Stimulated activated CD8-positive, alpha-beta memory T cell treated with anti-CD3 and anti-CD28 coated beads, Interleukin-7, amount 100 ng/mL, for 24 hours (primary cell): ENCODE measurements at places on chromosomes 1 and 21.

DNA sequence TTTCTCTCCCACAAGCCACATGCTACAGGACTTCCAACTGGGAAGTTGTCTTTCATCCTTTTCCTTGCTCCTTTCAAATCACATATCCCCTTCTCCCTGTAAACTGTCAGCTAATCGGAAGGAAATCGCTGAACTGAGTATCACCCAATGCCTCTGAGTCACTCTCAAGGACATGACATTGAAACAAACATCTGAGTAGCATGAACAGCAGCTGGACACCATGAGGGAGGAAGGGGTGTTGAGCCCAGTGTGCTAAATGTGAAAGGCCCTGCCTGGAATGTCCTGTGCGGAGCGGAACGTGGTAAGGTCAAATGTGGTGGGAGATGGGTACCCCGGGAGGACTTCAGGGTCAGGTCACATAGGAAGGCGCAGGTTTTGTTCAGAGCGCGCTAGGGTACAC lies at the start of gene OR2AJ1:
Gene OR2AJ1, plus strand, starts transcription at position 22 of the 400 bp plus-strand sequence. CDS start 8,880 bp downstream, outside the sequence.
- DNase-seq = no peak

GRCh38 chr1:172999349-172999748 lies 51.4 kb downstream of the TNFSF18 start:
- DNase-seq = no peak

GRCh38 chr1:109193653-109194590 lies 19.8 kb upstream of the SARS1 start:
- DNase-seq = peak; percentile 27

- DNase-seq = no peak
Measured at GRCh38 chr1:52239708-52240001, 97.8 kb downstream of the ZFYVE9 start.

DNA sequence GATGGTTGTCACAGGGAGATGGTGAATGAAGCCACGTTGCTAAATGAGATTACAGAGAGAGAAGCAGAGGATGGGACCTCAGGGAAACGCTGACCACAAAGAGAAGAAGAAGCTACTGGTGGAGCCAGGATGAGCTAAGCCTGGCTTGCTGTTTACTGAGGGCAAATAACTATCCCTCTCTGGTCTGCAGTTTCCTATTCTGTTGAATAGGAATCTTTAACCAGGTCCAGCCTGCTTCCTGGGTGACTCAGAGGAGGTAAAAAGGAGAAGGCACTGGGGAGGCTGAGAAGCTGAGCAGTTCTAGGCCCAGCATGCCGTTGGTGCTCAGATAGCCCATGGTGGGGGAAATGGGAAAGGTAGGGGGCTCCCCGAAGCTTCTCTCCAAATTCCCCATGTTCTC lies 29.6 kb downstream of the DMBX1 start:
- no peak for DNase-seq

DNA sequence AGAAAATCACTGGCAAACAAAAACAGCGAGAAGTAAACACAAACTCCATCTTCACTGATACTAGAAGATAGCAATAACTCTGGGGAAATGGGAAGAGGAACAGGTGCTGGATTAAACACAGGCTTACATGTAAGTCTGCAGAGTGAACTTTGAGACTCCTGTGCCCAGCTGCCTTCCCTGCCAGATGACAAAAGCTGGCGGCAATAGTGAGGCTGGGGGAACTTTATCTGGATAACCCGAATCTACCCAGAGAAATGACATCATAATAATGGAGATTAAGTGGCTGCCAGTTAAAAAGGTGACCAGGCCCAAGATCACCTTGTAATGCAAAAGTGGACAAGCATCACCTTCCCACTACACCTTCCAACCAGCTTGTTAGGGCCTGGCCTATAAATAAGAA lies 184.5 kb downstream of the CHRM3 start:
- no peak for DNase-seq

DNA sequence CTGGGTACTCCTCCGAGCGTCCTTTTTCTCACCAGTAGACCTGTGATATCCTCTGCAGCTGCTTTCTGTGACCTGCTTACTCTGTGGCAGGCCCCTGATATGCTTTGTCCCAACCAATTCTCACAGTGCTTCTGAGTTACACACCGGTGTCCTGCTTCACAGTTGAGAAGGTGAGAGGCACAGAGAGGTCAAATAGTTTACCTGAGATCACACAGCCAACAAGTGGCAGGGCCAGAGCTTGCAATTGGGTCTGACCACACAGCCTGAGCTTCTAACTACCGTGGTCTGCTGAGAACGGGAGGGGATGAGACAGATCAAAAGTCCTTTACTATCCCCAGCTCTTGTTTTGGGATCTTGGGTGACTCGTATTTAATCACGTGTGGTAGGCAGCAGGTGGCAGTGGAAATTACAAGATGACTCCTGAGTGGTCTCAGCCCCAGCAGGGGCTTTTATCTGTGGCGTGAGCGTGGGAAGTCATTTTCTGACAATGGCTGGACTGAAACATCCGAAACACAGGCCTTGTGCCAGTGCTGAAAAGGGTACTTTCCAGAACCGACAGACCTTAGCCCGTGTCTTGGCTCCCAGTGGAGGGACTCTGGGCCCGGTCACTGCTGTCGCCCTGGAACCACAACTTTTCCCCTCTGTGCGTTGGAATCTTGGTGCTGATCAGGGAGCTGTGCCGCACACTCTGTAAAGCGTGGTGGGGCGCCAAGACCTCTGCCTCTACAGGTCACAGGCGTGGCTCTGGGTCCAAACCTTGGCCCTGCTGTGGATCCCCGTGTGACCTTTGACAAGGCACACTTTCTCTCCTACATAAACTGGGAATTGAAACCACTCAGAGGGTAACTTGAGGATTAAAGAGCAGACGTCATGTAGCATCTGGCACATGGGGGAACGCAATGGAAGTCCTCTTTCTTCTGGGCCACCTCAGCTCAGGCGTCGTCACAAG lies 11.9 kb downstream of the THEMIS2 start:
- DNase-seq = no peak

GRCh38 chr1:246008363-246008831 lies 498.7 kb downstream of the SMYD3 start:
- no peak for DNase-seq

GRCh38 chr1:166950156-166950555 lies 25.2 kb downstream of the ILDR2 start:
- DNase-seq = no peak

DNA sequence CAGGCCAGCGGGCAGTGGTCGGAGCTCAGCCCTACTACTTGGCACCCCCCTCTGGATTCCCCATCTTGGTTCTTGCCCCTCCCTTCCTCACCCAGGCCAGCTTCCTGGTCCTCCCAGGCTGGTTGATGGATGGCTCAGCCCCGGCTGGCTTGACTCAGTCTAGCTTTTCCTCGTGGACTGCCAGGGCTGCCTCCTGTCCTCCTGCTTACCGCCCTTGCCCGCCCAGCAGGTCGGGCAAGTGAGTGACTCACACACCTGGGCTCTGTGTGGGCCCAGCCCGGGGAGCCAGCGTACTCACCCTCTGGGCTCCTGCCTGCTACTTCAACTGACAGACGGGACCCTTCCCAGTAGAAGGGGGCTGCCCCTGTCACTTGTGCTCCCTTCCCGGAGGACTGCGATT lies 19.5 kb upstream of the ARHGEF10L start:
- DNase-seq = no peak

- no peak for DNase-seq
Measured at GRCh38 chr21:26461500-26461899, 111.6 kb downstream of the CYYR1 start.

- no peak for DNase-seq
Measured at GRCh38 chr21:20703112-20703767, 295.0 kb upstream of the NCAM2 start.

GRCh38 chr1:27759236-27759635 lies 13.8 kb upstream of the STX12 start:
- no peak for DNase-seq

DNA sequence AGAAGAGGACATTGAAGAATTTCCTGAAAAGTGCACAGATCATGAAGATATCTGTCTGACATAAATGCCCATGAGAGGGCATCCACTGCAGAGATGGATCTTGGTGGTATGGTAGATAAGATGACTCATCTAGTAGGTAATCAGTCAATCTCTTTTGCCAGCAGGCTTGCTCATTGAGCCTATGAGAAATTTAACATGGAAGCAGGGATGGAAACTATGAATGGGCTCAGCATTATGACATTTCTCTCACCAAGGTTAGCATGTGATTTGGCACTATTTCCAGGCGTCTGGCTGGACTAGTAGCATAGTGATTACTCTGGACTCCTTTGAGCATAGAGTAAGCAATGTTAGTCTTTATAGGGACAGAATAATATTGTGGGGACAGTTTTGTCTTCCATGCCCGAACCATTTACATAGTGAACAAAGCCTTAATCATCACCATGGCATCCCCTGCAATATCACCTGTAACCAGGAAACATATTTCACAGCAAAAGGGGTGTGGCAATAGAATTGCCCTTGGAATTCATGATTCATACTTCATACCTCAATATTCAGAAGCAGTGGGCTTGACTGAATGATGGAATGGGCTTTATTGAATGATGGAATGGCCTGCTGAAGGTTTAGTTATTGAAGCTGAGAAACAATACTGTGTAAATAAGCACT lies 7.3 kb downstream of the OR2C3 start:
- DNase-seq = no peak

DNA sequence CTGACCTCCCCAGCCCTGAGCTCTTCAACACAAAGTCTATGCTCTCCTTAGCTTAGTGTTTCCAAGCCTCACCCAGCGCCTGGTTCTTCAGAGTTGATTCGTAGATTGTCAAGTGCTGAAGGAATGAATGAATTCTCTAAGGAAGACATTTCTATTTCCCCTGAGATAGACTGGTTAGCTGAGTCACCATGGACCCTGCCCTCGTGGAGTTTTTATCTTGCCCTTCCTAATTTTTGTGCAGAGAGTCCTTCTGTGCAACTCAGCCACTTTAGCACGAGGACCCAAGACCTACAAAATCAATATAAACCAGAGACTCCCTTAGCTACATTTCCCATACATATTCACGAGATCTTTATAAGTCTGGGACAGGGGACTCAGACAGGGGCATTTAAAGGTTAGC lies 2.6 kb upstream of the CD244 start:
- DNase-seq = no peak

GRCh38 chr1:92778376-92778775 lies 6.5 kb downstream of the EVI5 start:
- DNase-seq = no peak

DNA sequence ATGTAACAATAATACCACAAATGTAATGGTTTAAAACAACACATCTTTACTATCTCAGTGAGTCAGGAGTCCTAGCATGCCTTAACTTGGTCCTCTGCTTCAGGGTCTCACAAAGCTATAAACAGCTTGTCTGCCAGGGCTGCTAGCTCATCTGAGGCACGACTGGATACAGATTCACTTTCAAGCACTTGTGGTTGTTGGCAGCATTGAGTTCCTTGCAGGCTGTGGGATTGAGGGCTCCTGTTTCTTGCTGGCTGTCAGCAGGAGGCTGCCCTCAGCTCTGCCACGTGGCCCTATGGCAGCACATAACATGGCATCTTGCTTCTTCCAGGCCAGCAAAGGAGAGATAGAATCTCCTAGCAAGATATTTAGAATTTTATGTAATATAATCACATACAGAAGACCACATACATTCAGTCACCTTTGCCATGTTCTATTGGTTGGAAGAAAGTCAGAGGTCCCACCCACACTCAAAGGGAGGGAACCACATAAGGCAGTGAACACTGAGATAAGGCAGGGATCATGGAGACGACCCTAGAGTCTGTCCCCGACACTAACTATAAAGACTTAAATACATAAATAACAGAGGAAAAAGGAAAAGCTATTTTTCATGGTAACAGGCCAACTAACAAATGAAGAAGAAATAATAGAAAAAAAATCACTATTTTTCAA lies 18.9 kb upstream of the IPP start:
- no peak for DNase-seq

- DNase-seq = no peak
Measured at GRCh38 chr1:39573736-39574624, 2.6 kb downstream of the PABPC4 start.

DNA sequence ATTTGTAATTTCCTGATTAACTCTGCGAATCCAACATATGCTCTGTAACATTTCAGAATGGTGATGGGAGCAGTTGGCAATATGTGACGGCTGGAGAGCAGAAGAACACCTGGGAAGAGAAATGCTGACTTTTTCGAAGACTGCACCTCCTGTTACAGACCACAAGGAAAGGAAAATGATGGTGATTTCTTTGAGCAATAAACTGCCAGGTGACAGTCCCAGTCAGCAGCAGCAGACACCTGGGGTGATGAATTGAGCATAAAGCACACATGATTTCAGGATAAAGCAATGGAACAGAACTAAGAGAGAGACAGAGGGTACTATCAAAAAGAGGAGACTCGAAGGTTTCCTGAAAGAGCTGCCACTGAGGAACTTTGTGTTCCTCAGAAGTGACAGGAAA lies 528.6 kb downstream of the NEGR1 start:
- DNase-seq = no peak

- DNase-seq = no peak
Measured at GRCh38 chr1:101388904-101389546, 152.2 kb downstream of the S1PR1 start.

DNA sequence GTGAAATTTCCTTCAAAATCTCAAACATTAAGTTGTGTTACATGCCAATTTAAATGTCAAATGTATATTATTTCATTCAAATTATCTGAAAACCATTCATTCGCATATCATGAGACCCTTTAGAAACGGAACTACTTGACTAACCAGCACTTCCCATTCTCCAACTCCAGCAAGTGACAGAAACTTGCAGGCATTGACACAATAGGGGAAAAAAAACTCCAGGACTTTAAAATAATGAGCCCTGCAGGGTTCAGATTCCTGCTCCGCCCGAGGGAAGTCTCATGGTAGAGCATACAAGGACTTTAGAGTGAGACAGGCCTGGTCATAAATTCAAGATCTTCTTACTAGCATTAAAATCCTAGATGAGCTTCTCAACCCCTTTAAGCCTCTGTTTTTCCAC lies 138.9 kb downstream of the NR5A2 start:
- DNase-seq = no peak

DNA sequence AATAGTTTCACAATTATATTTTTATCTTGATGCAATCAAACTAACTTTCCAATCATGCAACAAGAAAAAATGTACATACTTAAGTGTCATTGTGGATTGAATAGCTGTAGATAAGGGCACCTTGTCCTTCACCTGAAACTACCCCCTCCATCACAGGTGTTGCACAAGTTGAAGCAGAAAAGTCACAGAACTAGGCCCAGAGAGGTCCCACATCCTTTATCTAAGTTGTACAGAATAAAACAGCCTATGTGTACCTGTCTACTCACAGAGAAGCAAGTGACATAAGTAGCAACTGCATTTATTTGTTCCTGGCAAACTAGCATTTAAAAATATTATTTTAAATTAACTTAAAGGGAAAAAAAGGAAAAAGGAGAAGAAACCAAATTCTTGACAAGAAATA lies 256.8 kb downstream of the FAF1 start:
- no peak for DNase-seq

GRCh38 chr1:64845831-64846425 lies 101.1 kb downstream of the RAVER2 start:
- no peak for DNase-seq

DNA sequence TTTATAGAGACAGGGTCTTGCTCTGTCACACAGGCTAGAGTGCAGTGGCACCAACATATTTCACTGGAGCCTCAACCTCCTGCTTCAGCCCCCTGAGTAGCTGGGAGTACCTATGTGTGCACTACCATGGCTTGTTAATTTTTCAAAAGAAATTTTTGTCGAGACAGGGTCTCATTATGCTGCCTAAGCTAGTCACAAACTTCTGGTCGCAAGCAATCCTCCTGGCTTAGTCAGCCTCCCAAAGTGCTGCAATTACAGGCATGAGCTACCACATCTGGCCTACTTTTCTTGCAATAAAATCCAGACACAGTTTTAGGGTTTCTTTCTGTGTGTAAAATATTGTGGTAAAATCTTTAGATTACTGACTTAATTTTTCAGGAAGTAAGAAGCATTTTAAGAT lies 27.9 kb upstream of the NTPCR start:
- DNase-seq = no peak

GRCh38 chr1:26145041-26145959 lies 13.6 kb upstream of the FAM110D start:
- DNase-seq = no peak
